ENCODE measurements at places on chromosomes 11 and 22. TPM values are rescaled to one million over a fixed set of nuclear protein-coding genes. Genes with fewer than 3 reads are reported as not detected.

CRYAB gene
- total RNA-seq, result 11.0 TPM

INCENP gene
- total RNA-seq, result 26.7 TPM

VSIG2 gene
- under 0.01 TPM for total RNA-seq

TLCD5 gene
- total RNA-seq, result 7.4 TPM

C22orf15 gene
- total RNA-seq, result 1.6 TPM

Measured in fibroblast of villous mesenchyme (primary cell).